ENCODE measurements at places on chromosomes 16 and 17.

DNA sequence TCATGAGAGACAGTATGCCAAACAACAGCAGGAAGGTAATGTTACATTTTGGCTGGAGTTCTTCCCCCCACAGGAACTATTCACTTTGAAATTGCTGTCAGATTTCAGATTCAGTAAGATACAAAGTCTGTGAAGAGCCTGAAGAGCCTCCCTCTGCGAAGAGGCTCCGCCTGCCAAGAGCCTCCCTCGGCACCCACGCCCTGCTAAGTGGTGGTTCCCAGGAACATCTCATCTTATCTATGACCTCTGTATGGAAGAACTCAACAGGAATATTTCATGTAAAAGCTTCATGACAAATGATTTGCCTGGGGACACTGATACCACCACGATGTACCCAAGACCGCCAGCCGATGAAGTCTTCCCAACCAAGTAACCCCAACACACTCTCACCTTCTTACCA is 3.2 kb downstream of the ZC3H7A start:
- DNase-seq, result no peak

GRCh38 chr16:66478733-66479511 is 51.8 kb downstream of the BEAN1 start:
- DNase-seq, result no peak

DNA sequence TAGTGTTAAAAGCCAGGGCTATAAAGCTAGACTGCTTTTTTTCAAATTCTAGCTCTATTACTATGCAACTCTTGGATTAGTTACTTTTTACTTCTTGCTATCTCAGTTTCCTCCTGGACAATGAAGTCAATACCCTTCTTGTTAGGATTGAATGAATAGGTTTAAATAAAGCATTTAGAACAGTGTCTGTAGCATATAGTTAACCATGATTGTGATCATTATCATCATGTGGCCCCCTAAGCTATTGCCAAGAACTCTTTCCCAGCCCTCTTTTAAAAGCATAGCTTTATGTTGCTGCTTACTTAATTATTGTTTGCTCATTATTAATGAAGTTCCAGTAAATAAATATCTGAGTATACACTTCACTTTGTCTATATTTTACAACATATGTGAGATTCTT is 4.5 kb downstream of the VMP1 start:
- no peak for DNase-seq

DNA sequence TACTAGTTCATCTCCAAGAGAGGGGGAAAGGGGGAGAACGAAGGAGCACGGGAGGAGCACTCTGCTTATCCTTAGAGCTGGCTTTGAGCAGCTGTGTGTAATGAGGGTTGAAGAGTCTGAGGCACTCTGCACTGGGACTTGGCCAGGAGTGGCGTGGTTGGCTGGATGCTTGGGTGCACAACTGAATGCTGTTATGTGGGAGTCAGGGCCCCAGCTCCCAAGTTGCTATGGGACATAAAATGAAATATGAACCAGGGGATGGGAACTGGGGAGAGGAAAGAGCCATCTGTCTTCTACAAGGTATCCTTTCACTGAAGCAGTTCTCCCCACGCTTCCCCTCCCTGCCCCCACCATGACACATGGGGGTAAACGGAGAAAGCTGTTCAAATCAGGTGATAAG is 105.9 kb upstream of the ANKFN1 start:
- DNase-seq, result no peak

DNA sequence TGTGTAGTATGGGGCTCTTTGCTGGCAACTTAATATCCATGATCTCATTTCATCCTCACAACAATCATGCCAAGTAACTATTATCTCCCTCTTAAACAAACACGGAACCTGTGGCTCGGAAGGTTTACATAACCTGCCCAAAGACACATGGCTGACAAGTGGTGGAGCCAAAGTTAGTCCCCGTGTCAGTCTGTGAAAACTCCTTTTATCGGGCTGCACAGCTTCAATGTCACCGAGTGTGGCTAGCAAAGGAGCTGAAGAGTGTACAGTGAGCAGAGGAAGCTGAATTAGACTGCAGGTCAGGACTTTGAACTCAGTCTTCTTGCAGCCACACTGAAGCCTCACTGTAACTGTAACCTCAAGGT is 80.3 kb downstream of the PARN start:
- no peak for DNase-seq

DNA sequence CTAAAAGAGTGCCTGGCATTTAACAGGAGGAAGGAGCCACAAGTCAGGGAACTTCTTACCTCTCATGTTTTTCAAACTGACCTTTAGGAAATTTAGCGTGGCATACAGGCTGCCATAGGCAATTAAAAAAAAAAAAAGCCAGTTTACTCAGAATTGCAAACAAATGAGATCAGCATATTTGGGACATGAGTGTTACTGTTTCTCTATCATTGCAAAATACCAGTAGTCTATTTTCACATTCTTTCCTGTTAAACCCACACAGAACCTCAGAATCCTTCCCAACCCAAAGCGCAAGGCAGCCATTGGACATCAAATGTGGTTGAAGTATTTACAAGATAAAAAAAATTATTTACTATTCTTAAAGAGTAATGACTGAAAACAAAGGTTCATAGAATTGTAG is 366.4 kb upstream of the DYNLRB2 start:
- DNase-seq, result peak; percentile 76

DNA sequence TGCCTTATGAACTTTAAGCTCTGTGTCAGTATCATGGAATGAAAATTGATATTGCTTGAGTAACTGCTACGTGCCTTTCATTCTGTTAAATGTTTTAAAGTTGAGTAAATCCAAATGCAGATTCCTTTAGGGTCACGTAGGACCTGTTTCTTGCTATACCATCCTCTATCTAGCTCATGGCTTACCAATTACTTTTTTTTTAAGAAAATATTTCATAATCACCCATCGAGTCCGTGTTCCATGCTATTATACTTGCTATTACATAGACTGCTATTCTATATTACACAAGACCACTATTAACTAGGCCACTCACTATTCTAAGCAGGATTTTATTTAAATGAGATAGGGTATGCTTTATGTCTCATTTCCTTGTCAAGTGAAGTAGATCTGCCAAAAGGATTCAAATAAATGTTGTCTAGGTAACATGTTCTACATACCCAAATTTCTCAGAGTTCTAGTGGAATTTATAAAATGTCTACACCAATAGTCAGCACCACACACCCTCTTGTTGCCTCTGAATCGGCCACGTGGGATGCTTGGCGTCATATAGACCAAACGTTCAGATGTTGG is 11.9 kb downstream of the ANKFN1 start:
- no peak for DNase-seq

GRCh38 chr17:28498652-28499363 is 7.3 kb upstream of the FOXN1 start:
- DNase-seq, result no peak

DNA sequence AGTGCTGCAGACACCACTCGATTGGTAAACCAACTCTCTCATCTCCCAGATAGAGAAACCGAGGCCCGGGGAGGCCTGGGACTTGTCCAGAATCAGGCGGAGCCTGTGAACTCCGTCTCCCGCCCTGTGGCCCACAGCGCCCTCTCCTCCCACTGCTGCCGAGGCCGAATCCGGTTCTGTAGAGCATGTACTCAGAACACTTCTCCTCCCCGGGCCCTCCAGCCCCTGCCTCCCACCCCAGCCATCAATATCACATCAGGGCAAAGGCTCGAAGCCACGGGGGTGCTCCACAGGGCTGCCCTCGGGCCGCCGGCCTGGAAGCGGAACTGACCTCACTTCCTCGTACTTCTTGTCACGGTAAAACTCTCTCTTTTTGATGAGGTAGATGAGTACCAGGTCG is 13.0 kb downstream of the EMC6 start:
- no peak for DNase-seq

DNA sequence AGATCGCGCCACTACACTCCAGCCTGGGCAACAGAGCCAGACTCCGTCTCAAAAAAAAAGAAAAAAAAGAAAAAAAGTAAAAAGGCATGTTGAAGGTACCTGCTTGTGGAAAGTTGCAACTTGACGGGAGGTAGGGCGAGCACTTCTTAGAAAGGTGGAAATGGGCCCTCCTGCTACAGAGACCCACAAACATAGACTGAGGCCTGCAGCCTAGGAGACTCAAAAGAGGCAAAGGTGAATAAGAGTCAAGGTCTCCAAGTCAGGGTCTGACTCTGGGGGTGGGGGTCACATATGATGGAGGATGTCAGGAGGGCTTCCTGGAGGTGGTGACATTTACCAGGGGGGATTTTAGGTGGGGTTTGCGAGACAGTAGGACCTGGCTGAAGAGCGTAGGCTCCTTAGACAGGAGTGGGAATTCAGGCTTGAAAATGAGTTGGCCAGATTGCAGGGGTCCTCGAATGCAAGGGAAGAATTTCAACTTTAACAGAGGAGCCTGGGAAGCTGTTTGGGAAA is 303.0 kb downstream of the SEC14L1 start:
- DNase-seq, result no peak

DNA sequence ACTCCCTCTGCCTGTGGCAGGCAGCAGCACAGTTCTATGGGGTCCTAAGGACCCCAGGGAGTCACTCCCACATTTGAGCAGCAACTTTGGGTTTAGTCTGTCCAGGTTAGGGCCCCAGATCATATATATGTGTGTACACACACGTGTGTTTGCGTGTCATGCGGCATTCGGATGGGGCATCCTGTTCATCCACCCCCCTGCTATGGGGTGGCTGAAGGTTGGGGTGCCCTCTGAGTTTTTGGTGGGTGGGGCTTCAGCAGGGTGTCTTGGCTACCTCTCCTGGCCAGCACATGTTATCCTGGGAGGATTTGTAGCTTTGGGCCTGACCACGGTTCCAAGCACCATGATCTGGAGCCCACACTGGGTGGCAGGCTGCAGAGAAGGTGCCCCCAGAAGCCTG is 100.7 kb downstream of the RAB11FIP4 start:
- DNase-seq, result no peak

DNA sequence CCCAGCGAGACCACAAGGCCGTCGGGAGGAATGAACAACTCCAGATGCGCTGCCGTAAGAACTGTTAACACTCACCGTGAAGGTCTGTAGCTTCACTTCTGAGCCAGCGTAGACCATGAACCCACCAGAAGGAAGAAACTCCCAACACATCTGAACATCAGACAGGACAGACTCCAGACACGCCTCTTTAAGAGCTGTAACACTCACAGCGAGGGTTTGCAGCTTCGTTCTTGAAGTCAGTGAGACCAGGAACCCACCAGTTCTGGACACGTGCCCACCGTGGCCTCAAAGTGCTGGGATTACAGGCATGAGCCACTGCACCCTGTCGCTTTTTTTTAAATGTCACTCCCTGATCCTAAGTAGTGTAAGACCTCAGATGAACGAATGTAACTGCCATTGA is 17.3 kb downstream of the KPNA2 start:
- DNase-seq, result no peak

- no peak for DNase-seq
Measured at GRCh38 chr16:83940630-83941378, 12.2 kb upstream of the OSGIN1 start.

GRCh38 chr17:79311373-79311772 is 236.7 kb downstream of the ENGASE start:
- DNase-seq, result no peak

DNA sequence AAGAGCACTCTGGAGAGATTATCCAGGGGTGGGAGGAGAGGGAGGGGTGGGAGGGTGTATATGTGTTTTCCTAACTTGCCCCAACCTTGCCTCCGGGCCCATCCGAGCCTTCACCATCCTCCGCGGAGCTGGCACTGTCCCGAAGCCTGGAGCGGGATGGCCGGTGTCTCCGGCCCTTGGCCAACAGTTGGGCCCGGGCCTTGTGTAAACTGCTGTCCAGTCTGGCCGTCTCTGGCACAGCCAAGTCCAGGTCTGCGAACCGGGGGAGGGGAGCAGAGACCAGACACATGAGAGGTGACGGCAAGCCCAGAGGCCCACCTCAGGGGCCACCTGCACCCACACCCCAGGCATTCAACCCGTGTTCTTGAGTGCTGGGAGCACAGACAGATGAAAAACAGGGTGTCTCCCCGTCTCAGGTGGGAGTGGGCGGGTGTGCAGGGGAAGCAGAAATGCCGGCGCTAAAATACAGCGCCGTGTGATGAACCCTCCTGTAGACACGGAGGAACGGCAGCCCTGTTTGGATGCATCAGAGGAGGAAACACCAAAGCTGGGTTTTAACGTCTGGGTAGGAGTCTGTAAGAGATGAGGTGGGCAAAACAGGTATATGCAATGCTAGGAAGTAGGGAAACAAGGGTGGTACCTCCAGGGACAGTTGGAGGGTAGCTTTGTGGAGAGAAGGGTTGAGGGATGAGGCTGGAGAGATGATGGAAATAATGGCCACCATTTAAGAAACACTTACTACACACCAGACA is 11.7 kb downstream of the SAMD14 start:
- DNase-seq, result no peak

GRCh38 chr17:8146381-8147140 is 5.6 kb downstream of the PER1 start:
- no peak for DNase-seq

GRCh38 chr16:90032674-90033331 is 13.5 kb upstream of the DBNDD1 start:
- no peak for DNase-seq

- DNase-seq, result no peak
Measured at GRCh38 chr17:78828470-78829185, 12.0 kb downstream of the USP36 start.

- no peak for DNase-seq
Measured at GRCh38 chr16:75452464-75453190, 11.9 kb downstream of the TMEM170A start.

DNA sequence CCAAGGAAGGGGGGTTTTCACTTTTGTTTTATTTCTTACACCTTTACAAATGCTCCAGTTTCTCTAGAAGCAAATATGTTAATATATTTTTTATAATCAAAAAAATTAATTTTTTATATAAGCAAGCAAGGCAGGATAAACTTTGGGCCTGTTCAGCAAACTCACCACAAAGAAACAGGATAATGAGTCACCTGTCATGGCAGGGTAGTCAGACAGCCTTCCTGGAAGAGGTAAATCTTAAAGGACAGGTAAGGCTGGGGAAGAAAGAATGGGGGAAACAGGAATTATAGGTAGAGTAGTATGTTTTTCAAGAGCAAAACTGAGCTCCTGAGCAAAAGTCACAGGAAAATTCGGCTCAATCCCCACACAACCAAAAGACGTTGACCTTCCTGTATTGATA is 186.3 kb upstream of the SOX9 start:
- no peak for DNase-seq

DNA sequence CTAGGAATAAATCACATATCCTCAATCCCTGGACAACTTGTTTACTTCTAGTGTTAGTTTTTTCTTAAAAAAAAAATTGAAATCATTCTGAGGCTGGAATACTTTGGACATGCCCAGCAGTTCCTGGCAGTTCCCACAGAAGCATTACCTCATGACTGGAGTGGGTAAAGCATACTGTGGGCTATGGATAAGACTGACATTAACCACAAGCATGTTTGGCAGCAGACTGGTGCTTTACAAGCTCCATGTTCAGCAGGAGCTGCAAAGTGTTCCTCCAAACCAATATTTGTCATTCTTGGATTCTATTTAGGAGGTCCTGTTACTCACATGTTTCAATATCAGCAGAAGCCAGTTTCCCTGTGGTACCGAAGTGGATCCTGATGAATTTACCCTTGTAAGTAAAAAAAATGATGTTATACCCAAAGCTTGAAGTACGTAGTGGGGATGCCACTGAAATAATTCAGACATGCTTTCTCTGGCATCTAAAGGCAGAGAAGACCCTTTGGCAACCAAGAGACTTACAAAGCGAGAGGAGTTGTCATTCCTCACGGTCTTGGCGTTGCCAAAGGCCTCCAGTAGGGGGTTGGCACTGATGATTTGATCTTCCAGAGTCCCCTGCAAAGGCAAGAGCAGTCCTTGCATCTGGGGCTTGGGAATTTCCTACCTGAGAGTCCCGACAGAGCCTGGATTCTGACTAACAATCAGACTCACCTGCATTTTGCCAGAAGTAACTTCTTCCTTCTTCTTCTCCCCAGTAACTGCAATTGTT is 4.9 kb downstream of the MYH1 start:
- DNase-seq, result no peak

All from AG04449 (cell line).